GM23338 (cell line): ENCODE measurements at places on chromosomes 4 and X. TPM values are rescaled to one million over a fixed set of nuclear protein-coding genes. Genes with fewer than 3 reads are reported as not detected.

The ITGB1BP2 gene
- 3.2 and 10.9 TPM in 2 replicates for total RNA-seq

The ARHGAP24 gene
- 0.21 TPM in 1 of 2 replicates, not detected in the other for total RNA-seq

The C4orf54 gene
- total RNA-seq: not detected in 2 replicates

The CLIC2 gene
- total RNA-seq: 0.56 and 0.85 TPM in 2 replicates

The FREM3 gene
- total RNA-seq: 0.07 and 0.08 TPM in 2 replicates

The ENPP6 gene
- 0.23 TPM in 1 of 2 replicates, not detected in the other for total RNA-seq

The PPP4R3C gene
- not detected in 2 replicates for total RNA-seq

DNA sequence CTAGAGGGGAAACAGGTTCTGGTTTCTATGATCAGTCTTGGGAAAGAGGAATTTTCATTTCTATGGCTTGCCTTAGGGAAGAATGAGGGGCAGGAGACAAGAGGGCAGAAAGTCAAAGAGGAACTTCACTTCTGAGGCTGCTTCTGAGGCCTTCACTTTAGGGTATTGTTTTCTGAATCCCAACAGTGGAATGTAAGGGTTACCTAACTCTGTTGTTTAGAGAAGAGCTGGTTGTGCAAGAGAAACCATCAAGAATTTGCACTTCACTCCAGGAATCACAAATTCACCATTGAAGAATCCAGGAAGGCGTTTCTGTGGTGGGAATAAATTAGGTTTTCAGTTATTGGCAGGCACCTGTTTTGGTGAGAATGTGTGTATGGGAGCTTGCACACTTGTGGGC, 126.7 kb upstream of the AMOT start:
- no peaks in the 10 kb centered on the region for H3K36me3 ChIP-seq
- DNase-seq: no peak
- H3K4me3 ChIP-seq: no peak overlapping the region
- no peak overlapping the region for H3K27ac ChIP-seq
- H3K27me3 ChIP-seq: no peaks in the 10 kb centered on the region

DNA sequence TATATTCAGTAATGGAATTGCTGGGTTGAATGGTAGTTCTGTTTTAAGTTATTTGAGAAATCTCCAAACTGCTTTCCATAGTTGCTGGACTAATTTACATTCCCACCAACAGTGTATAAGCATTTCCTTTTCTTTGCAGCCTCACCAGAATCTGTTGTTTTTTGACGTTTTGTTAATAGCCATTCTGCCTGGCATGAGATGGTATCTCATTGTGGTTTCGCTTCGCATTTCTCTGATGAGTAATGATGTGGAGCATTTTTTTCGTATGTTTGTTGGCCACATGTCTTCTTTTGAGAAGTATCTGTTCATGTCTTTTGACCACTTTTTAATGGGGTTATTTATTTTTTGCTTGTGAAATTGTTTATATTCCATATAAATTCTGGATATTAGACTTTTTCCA, 13.6 kb upstream of the MAGED4B start:
- DNase-seq: no peak
- H3K4me1 ChIP-seq: no peaks in the 10 kb centered on the region
- no peaks in the 10 kb centered on the region for H3K36me3 ChIP-seq
- H3K4me3 ChIP-seq: no peak overlapping the region
- H3K27me3 ChIP-seq: no peaks in the 10 kb centered on the region
- H3K27ac ChIP-seq: no peak overlapping the region

GRCh38 chrX:10508891-10509290, 111.5 kb downstream of the MID1 start:
- no peaks in the 10 kb centered on the region for H3K27me3 ChIP-seq
- H3K4me3 ChIP-seq: peak overlapping the region; percentile 26
- H3K27ac ChIP-seq: peak overlapping the region; percentile 82
- peaks cover 40% of the 10 kb centered on the region for H3K4me1 ChIP-seq
- DNase-seq: peak; percentile 14
- H3K36me3 ChIP-seq: no peaks in the 10 kb centered on the region

- DNase-seq: peak; percentile 41
- no peak overlapping the region for H3K4me3 ChIP-seq
- H3K36me3 ChIP-seq: no peaks in the 10 kb centered on the region
- H3K4me1 ChIP-seq: peaks cover 3% of the 10 kb centered on the region; the same call in 1 of the 2 replicates
- H3K27ac ChIP-seq: no peak overlapping the region
These were observed 23.1 kb upstream of the TMEM184C start for GRCh38 chr4:147594107-147594506.

GRCh38 chr4:105461221-105461620, 12.6 kb downstream of the PPA2 start:
- H3K36me3 ChIP-seq: no peaks in the 10 kb centered on the region
- no peak overlapping the region for H3K4me3 ChIP-seq
- H3K4me1 ChIP-seq: no peaks in the 10 kb centered on the region

DNA sequence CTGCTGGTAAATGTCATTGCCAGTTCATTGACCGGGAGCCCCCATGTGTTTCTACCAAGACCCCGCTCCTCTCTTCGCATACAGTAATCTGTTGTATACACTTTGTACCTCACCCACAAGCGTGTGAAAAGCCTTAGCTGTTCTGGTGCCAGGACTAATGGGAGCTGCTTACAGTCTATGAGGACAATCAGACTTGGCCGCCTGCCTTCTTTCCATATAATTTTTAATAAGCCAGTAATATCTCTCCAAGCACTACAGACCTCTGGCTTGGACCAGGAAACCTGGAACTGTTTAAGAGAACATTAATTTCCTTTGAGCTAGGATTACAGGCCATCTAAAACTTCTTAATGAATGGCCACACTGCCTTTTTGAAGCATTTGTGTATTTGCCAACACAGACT, 149.7 kb upstream of the MSX1 start:
- DNase-seq: no peak
- H3K4me3 ChIP-seq: no peak overlapping the region
- no peaks in the 10 kb centered on the region for H3K27me3 ChIP-seq
- no peaks in the 10 kb centered on the region for H3K36me3 ChIP-seq
- H3K4me1 ChIP-seq: no peaks in the 10 kb centered on the region

DNA sequence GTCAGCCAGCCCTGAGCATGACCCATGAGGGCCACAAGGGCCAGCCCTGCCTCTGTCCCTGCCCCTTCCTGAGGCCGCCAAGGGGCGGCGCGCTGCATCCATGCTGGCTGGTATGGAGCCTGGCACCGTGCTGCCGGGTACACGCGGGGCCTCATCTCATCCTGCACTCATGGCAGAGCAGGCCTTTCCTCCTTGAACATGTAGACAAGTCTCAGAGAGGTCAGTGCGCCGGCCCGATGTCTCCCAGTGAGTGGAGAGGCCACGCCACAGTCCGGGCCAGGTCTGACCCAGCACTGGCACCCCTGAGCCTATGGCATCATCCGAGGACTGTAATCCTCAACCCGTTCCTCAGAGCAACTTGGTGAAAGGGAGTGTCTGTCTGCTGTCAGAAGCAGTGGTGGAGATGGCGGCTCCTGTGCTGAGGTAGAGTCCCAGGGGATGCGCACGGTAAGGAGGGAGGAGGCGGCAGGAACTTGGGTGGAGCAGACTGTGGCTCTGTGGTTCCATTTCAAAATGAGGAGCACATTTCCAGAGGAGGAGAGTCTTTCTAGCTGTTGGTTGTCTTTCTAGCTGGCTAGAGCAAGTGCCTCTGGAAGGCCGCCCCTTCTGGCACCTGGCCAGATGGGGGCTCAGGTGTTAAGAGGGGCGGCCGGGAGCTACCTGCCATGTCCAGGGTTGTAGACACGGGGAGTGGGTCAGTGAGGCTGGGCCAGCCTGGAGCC, 32.8 kb downstream of the TRMT44 start:
- no peak overlapping the region for H3K4me3 ChIP-seq
- H3K4me1 ChIP-seq: no peaks in the 10 kb centered on the region
- no peak overlapping the region for H3K27ac ChIP-seq
- no peaks in the 10 kb centered on the region; the same call in 1 of the 2 replicates for H3K36me3 ChIP-seq
- H3K27me3 ChIP-seq: no peaks in the 10 kb centered on the region
- no peak for DNase-seq

DNA sequence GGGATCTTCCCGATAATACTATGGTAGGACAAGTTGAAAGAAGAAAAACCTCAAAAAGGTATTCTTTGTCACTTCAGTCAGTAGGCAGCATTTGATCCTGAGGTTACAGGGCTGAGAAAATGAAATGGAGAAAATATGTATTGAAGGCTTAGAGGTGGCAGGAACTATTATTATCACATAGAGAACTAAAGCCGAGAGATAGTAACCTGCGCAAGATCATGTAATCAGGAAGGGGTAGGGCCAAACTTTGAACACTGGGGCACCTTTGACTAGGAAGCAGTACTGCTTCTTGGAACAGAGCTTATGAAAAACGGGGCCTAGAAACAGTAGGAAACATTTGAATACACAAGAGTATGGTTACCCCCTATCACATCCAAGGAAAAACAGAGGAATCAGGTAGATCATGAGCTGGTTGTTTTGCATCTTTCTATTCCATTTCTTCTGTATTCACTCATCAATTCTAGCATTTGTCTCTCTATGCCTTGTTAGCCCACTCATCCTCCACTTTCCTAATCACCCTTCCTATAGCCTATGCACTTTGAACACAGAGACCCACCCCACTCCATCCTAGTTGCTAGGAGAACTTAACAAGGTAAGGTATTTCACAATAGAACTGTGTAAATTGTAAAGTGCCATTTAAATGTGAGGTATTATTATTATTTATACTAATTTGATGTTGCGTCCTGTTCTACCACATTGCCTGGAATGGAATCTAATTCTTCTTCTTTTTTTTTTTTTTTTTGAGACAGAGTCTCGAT, 34.6 kb upstream of the SLC9A7 start:
- H3K36me3 ChIP-seq: no peaks in the 10 kb centered on the region
- H3K27ac ChIP-seq: no peak overlapping the region
- no peak for DNase-seq
- H3K4me3 ChIP-seq: no peak overlapping the region

GRCh38 chr4:137067735-137068134, 464.6 kb downstream of the PCDH18 start:
- H3K4me3 ChIP-seq: no peak overlapping the region
- no peaks in the 10 kb centered on the region for H3K4me1 ChIP-seq
- no peaks in the 10 kb centered on the region for H3K27me3 ChIP-seq

DNA sequence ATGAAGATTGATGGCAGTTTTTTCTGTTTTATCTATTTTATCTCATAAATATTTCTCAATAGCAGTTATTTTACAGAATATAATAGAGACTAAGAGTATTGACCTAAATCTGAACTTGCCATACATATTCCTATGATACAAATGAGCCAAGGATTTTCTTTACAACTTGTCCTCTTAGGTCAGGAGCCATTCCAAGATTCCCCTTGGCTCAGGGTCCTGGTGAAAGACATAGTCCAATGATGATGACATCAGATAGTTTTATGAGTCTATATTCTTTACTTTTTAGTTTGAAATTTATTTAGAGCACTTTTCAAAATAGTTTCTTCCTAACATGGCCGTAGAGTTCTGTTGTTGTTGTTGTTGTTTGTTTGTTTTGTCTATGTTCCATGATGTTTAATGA, 869.1 kb upstream of the GRID2 start:
- no peaks in the 10 kb centered on the region for H3K4me1 ChIP-seq
- DNase-seq: no peak
- no peaks in the 10 kb centered on the region for H3K36me3 ChIP-seq
- H3K27me3 ChIP-seq: no peaks in the 10 kb centered on the region
- H3K27ac ChIP-seq: no peak overlapping the region

GRCh38 chr4:106852426-106852825, 183.7 kb downstream of the DKK2 start:
- H3K27me3 ChIP-seq: no peaks in the 10 kb centered on the region
- H3K4me3 ChIP-seq: no peak overlapping the region
- no peaks in the 10 kb centered on the region for H3K36me3 ChIP-seq
- no peak for DNase-seq
- no peak overlapping the region for H3K27ac ChIP-seq
- H3K4me1 ChIP-seq: peaks cover 9% of the 10 kb centered on the region; the same call in 1 of the 2 replicates

DNA sequence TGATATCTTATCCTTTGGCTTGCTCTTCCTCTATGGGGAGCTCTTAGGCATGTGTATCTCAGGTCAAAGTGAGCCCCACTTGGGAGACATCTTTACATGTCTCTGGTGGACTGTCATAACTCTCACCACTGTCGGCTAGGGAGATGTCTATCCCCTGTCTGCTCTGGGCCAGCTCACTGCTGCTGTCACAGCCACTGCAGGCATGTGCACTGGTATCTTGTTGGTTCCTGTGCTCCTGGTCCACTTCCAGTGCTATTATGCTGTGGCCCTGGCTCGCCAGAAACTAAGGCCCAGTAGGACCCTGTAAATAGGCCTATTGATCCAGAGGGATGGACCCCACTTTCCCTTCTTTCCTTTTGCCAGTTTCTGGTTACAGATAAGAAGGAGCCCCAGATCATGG, 56.6 kb upstream of the LAS1L start:
- H3K36me3 ChIP-seq: no peaks in the 10 kb centered on the region
- H3K4me1 ChIP-seq: no peaks in the 10 kb centered on the region
- H3K27ac ChIP-seq: no peak overlapping the region
- no peak overlapping the region for H3K4me3 ChIP-seq
- no peak for DNase-seq

GRCh38 chrX:39969819-39970504, 127.8 kb downstream of the BCOR start:
- H3K4me1 ChIP-seq: peaks cover 12% of the 10 kb centered on the region
- no peaks in the 10 kb centered on the region for H3K27me3 ChIP-seq
- H3K4me3 ChIP-seq: no peak overlapping the region; the same call in 1 of the 2 replicates
- no peak overlapping the region for H3K27ac ChIP-seq
- H3K36me3 ChIP-seq: no peaks in the 10 kb centered on the region

GRCh38 chr4:787561-787981, 38.4 kb downstream of the CPLX1 start:
- H3K4me1 ChIP-seq: peaks cover 20% of the 10 kb centered on the region
- no peaks in the 10 kb centered on the region for H3K36me3 ChIP-seq
- H3K27ac ChIP-seq: no peak overlapping the region

GRCh38 chrX:51257490-51257889, 75.1 kb upstream of the NUDT10 start:
- H3K27ac ChIP-seq: no peak overlapping the region
- DNase-seq: no peak
- H3K4me3 ChIP-seq: no peak overlapping the region
- no peaks in the 10 kb centered on the region for H3K4me1 ChIP-seq

DNA sequence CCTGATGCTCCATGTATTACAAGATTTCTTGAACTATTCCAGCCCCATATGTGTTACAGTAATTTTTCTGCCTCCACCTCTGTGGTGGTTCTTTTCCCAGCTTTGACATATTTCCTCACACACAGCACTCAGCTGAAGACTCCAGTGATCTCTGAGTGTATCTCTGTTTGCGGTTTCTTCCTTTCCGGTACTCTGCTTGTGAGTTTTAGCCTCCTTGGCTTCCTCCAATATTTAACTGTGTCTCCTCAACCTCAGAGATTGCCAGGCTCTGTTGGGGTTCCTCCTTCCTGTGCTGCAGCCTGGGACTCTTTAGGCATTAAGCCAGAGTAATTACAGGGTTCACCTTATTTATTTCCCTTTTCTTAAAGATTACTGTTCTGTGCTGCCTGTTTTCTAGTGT, 73.2 kb downstream of the NFKB1 start:
- peaks cover 7% of the 10 kb centered on the region; the same call in 1 of the 2 replicates for H3K4me1 ChIP-seq
- DNase-seq: no peak
- H3K27ac ChIP-seq: no peak overlapping the region
- H3K36me3 ChIP-seq: no peaks in the 10 kb centered on the region
- H3K4me3 ChIP-seq: no peak overlapping the region
- no peaks in the 10 kb centered on the region for H3K27me3 ChIP-seq
